Fibroblast of skin of abdomen (primary cell): ENCODE measurements at places on chromosomes 3 and 15.

DNA sequence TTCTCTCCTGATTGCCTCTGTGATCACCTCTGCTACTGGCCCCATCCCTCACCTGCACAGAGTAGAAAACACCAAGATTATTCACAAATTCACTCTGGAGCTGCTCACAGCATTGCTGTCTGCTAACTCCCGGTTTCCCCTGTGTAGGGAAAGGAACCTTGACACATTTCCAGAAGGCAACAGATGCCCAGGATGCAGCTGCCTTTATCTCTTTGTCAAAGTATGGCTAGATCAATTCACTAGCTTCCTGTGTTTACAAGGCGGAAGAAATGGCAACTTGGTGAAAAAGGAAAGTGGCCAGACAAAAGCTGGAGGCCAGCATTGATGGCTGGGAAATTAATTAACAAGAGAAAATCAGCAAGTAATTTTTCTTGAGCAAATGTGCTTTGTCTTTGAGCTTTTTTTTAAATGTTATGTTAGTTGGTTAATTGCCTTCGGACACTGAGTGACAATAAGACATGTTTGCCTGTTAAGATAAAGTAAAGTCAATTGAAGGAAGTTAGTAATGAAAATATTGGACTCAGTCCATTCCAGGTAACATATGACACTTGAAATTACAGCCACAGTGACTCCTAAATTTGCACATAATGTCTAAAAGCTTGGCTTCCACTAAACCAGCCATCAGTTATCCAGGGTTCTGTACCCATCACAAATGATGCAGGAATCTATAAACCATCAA is 394.6 kb upstream of the IL12A start:
- no peak for DNase-seq

- DNase-seq: no peak
These were observed 277.0 kb upstream of the LRRC3B start for GRCh38 chr3:26345613-26346012.

GRCh38 chr3:82217571-82217970 is 456.1 kb upstream of the GBE1 start:
- DNase-seq: no peak

DNA sequence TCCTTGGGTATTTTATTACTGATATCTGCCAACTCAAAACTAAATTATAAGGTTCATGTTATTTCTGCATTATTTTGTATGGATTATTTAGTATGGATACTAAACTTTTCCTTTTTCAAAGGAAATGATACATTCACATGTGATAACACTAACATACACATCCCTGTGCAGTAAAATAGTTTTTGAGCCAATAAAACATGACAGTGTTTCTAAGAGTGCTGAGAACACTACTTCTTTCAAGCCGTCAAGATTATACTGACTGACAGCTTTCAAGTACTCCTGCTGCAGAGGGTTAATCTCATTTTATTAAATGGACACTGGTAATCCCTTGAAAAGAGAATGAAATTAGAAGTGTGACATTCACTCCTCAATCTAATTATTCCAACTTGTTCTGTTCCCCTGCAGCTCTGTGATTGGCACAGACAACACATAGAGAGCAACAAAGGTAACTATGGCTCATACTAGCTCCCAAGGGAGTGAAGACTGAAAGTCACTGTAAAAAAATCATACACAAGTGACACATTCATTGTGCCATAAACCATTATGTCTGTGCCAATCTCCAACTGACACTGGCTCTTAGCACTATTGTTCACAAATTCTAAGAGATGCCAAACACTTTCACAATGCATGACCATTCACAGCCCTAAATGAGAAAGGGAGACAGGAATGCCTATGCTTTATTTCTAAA is 468.6 kb downstream of the SHQ1 start:
- DNase-seq: no peak

DNA sequence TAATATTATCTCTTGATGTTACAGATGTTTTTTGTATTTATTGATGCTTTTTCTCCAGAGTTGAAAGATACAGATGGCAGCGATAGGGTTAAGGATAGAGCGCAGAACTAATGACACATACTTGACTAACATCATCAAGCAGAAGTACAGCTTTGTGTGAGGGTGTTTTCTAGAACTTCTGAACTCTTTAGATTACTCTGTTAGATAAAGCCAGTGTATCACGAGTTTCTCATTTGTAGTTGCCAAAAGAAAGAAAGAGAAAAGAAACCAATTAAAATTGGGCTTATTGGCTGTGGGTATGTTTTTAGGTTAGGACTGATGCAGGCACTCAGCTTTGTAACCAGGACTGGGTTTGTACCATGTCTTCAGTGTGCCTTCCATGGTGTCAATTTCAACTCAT is 6.6 kb upstream of the GPR171 start:
- DNase-seq: no peak
